ENCODE measurements at places on chromosomes 7 and 10.

DNA sequence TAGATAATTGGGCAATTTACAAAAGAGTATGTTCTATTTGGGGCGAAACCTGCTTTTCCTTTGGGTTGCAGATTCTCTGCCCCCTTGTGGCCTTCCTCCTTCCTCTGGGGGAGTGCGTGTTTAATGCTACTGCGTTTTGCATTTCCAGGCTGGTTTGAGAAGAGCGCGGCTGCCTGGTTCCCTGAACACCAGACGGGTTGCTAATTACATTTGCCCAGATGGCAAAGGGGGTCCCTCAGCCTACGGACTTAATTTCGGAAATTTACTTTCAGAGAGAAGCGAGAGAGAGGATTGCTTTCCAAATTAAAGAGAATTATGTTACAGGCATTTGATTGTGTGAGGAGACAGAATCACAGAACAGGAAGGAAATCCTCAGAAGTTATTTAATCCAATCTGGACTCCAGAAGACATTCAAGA, 91.9 kb upstream of the JAZF1 start:
- peak; percentile 50 for DNase-seq

DNA sequence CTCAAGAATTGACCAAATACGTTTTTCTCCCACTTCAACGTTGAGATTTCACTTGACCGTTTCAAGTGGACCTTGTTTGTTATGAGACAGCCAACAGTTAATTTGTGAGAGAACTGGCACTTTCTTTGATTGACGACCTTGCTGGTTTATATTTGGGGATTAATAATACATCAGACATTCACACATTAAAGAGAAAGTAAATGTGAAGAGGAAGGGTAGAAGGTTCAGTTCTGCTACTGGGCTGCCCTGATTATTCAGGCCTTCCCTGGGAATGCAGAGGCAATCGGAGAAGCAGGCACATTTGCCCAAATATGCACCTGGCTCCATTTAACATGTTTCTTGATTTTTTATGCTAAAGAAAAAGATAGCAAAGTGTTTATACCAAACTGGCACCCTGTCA, 114.1 kb downstream of the POU6F2 start:
- DNase-seq, result no peak

DNA sequence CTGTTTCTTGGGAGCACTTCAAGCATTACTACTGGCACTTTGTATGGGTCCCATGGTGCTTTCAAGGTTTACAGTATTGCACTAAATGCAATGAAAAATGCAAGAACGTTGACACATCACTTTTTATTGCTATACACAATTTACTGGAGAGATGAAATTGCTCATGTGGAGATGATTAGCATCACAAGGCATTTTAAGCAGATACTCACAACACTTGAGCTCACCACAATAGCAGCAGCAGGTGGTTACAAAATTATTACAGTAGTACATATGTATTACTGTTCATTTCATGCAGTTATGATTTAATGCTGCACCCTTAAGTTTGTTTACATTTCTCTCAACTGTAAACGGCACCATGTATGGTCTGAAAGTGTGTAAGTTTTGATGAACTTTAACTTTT, 537.7 kb downstream of the GRM8 start:
- DNase-seq, result no peak

- no peak for DNase-seq
Observed at GRCh38 chr10:70987396-70988130, 99.2 kb upstream of the PCBD1 start.

DNA sequence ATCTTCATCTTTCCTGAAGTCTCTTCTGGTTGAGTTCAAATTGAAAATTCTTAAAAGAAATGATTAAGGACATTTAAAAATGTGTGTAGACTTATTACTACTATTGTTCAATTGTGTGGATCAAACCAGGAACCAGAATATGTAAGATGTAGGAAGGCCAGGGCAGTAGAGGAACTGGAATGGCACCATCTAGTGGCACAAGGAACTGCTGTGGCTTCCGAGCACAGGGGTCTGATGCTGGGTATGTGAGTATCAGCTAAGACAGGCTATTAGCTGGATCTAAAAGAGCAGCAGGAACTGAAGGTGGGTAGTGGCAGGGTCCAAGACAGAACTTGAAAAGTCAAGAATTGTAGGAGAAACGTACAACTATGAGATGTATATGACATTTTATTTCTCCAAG, 247.3 kb downstream of the SEMA3A start:
- no peak for DNase-seq

DNA sequence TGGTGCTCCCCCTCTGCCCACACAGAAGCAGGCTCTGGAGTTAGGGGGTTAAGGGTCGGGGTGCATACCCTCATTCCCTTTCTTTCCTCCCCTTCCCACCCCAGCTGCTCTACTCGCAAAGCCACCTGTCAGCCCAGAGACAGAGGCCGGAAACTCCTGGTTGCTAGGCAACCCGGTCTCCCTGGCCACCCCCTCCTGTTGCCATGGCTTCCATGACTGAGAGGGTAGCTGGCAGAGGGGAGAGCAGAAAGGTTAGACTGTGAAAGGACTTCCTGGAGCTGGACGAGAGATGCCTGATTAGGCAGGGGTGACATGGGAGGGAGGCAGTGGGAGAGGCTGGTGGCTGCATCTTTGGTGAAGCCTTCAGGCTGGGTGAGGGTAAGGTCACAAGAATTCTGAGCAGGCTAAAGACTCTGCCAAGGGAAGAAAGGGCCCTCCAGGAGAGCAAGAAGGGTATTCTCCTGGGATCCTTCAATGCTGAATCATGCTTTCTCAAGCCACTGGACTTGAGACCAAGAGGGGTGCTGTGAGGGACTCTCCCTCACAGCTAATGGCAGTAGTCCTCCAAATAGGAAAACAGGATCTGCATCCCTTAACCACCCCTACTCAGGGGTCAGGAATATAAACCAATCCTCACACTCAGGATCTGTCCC, 5.4 kb downstream of the PSD start:
- DNase-seq, result no peak

Data from naive B cell (primary cell).